ENCODE measurements at places on chromosomes 1 and 21.

GRCh38 chr1:114338191-114338890 is 172.7 kb downstream of the TRIM33 start:
- no peak for DNase-seq

DNA sequence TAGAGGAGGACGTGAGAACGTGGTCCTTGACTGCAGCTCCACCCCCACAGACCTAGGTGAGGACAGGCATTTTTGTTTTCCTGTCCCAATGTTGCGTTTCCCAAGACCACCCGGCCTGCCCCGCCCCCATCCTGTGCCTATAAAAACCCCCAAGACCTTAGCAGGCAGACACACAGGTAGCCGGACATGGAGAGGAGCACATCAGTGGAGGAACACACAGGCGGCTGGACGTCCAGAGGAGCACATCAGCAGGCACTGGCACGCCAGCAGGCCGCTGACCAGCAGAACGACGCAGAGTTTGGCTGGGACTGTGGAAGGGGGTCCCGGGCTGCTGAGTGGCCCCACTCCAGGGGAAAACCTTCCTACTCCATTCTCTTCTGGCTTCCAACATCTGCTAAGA is 12.7 kb upstream of the HMGCL start:
- no peak for DNase-seq

DNA sequence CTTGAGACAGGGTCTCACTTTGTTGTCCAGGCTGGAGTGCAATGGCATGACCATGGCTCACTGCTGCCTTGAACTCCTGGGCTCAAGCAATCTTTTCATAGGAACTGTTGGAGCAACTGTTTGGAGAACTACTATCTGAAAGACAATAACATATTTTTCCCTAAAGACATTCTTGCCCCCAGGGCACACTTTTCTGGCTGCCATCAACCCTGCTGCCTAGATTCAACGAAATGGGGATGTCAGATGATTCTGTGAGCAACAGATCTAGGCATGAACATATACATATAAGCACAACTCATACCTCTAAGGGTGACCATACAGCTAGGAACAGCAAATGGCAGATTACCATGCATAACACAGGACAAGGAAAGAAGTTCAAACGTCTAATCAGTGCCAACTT is 27.4 kb downstream of the JAK1 start:
- DNase-seq = no peak

DNA sequence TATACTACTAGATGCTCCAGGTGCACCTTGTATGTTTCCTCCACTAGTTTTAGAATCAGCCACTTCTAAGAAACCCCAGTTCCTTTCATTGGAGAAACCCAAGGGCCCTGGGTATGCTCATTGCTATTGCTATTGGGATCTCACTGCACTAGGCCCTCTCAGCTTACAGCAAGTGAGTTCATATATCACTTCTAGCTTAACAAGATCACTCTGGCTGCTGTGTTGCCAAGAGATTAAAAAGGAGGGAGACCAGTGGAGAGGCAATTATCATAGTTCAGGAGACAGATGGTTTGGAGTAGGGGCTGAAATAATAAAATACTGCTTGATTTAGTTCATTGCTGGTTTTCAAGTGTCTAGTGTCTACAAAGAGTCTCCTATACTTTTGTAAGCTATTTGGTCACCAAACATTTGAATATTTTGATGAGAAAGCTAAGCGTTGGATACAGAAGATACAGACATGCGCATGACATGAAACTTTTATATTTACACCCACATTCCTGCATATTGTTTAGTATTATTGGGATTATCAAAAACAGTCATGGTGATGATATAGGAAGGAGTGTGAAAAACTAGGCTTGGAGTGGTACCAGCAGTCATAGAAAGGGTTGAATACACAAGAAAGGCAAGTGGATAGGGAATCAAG is 671.9 kb downstream of the ADGRL2 start:
- DNase-seq = no peak

- no peak for DNase-seq
These were observed 4.8 kb upstream of the GPR37L1 start for GRCh38 chr1:202117898-202118371.

GRCh38 chr1:189970331-189971230 is 507.1 kb downstream of the BRINP3 start:
- no peak for DNase-seq

DNA sequence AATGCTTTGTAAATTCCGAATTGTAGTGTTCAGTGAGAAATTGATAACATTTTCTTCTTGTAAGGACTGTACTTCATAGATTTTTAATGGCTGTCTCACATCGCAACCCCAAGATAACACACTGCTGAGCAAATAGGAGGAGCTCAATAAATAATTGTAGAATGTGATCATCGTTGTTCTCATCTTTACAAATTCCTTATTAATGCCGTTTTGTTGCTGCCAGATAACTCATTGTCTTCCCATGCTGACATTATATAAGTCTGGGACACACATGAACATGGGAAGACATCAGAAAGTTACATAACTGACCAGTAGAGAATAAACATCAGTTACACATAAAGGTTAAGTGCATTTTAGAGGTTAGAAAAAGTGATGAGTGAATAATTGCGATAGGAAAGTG is 46.4 kb upstream of the TSPAN2 start:
- DNase-seq = no peak

DNA sequence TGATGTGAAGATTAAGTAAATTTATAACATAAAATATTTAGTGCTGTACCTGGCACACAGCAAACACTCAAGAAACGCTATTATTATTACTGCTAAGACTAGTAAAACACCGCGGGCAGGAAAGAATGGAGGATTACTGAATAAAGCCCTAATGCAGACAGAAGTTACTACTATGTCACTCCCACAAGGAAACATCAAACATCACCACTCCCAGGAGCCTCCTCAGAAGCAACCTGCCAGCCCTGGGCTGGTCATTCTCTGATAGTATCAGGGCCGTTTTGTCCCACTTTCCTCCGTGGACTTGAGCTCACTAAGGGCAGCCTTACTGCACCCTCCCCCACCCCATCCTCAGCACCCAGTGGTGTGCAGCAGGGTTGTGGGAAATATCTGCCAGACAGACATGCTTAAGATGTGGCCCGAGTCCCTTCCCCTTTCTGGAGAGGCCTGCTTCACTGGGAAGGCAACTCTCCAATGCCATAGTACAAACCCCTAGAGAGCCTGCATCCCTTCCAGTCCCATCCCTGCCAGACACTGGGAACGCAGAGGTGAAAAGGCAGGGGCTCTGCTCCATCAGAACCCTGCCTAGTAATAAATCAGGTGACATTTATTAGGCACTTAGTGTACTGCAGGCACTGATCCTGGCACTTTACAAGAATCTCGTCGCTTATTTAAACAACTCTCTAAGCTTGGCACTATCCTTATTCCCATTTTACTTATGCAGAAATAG is 41.7 kb upstream of the ECE1 start:
- no peak for DNase-seq

All from adipocyte (in vitro differentiated cells).